ENCODE measurements at places on chromosomes 11 and 22.

DNA sequence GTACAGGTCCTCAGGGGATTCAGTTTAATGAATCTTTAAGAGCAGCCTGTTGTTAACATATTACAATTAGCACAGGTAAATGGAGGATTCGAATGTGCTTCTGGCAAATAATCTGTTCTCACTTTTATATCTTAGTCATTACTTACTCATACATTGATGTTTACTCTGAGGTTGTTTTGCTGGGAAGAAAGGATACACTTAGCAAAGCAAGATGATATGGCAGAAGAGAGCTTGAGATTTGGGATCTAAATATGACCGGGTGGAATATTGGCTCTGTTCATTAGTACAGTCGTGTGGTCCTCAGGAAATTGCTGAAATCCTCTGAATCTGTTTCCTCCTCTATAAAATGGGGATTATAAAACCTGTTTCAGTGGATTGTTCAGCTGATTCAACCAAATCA, 59.7 kb downstream of the SPON1 start:
- no peaks in the 10 kb centered on the region for H3K27me3 ChIP-seq
- H3K4me3 ChIP-seq = no peak overlapping the region
- no peak overlapping the region for H3K27ac ChIP-seq
- DNase-seq = no peak
- H3K36me3 ChIP-seq = no peaks in the 10 kb centered on the region
- H3K4me1 ChIP-seq = no peaks in the 10 kb centered on the region

DNA sequence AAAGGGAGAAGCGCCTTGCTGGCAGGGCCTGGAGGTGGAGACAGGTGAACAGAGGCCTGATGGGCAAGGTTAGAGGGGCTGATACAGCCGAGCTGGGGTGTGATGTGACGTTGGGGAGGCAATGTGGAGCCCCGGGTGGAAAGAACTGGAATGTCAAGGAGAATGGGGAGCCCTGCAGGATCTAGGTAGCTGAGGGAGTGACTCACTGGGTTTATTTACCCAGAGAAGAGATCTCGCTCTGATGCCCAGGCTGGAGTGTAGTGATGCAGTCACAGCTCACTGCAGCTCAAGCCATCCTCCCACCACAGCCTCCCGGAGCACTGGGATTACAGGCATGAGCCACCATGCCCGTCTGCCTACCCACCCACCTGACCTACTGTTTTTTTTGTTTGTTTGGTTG, 1.9 kb upstream of the CYB5R3 start:
- H3K4me3 ChIP-seq = no peak overlapping the region
- no peak overlapping the region for H3K27ac ChIP-seq
- no peaks in the 10 kb centered on the region for H3K27me3 ChIP-seq
- H3K4me1 ChIP-seq = peaks cover 28% of the 10 kb centered on the region
- H3K36me3 ChIP-seq = no peaks in the 10 kb centered on the region

GRCh38 chr11:116084511-116084910, 580.3 kb upstream of the CADM1 start:
- no peaks in the 10 kb centered on the region for H3K36me3 ChIP-seq
- DNase-seq = no peak

DNA sequence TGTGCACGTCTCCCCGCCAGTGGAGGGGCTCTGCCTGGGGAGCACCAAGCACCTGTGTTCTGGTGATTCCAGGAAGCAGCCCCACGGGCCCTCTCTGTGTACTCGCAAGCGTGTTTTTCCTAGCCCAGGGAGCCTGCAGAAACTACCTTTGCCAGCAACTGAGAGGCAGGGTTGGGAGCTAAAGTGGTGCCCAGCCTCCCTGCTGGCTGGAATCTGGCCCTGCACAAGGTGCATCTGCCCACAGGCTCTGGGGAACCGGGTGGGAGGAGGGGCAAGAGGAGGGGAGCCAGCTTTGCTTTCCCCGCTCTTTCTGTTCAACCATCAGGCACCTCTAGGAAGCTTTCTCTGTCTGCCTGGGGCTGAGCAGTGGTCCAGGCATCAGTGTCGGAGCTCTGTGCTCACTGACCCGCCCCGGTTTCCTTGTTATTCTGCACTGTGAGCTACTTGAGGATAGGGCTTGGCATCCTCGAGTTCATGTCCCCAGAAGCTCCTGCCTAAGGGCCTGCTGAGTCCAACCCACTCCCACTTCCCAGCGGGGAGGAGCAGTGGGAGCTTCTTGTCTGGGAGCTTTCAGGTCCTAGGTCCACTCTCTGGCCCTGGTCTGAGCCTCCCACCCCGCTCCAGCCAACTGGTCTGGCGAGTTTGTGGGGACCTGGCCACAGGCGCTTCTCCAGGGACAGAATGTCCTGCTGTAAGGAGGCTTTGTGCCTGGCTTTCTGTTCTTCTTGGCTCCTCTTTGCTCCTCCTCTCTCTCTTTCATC, 14.9 kb downstream of the DAGLA start:
- DNase-seq = peak; percentile 76
- no peaks in the 10 kb centered on the region for H3K27me3 ChIP-seq
- peaks cover 48% of the 10 kb centered on the region for H3K4me1 ChIP-seq
